ENCODE measurements at places on chromosomes 11 and 22.

- no peak for DNase-seq
Observed at GRCh38 chr11:35605706-35606105, 12.6 kb upstream of the FJX1 start.

DNA sequence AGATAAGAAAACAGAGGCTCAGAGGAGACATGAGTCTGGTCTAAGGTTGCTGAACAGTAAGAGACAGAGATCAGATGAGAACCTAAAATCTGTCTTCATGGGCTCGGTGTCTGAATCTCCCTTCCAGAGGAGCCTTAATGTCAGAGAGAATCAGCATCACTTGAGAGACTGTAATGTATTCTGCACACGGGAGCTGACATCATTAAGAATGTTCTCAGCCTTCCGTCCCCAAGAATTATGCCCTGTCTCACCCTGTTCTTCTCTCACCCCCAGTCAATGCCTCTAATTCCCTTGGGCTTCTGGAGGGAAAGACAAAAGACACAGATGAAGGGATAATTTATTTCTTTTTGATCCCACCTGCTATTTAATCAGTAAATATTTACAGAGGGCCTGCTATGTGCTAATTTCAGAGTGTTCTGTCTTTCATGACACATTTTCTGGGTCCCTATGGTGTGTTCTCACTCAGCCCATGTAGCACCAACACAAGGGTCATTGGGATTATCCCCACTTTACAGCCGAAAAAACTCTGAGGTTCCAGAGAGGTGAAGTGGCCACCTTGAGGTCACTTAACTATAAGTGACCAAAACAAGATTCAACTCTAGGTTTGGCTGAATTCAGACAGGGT lies 61.8 kb downstream of the CD82 start:
- no peak for DNase-seq

DNA sequence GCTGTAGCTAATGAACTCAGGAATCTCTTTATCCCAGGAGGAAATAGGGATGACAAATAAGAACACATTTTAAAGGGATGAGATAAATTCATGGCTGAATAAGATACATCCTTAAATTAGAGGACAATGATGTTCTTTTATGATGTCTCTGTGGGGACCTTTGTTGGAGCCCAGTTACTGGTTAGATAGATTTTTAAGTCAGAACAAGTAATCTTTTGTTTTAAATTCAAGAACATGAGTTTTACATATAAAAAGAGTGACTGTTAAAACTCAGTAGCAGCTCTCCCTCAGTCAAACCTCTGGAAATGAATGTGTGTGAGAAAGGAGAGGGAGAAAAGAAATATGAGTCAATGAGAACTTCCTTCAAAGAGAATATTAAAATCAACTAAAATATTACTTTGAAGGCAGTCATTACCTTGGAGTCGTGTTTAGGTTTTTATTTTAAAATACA lies 241.6 kb downstream of the SWAP70 start:
- no peak for DNase-seq

DNA sequence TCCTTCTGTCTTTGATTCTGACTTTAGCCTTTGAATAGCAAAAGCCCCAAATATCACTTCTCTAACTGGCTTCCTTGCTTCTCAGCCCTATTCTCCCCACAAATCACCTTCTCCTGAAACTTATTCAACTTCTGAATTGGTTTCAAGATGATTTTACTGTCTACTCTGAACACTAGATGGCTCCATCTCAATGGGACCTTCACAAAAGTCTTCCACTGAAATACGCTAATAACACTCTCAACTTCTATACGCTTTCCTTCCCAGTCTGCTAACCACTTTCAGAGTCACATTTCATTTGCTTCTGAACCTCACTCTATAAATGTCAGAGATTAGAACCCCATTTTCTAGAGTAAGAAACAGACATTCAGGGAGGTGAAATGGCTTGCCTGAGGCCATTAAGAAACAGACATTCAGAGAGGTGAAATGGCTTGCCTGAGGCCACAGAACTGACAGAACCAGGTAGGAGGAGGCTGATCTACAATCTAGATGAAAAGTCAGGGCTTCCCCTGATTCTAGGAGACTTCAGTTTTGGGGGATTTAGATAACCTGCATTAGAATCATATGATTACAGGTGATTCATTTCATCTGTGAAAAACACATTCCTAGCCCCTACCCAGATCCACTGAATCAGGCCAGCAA lies 20.6 kb downstream of the MORC2 start:
- no peak for DNase-seq

- no peak for DNase-seq
Observed at GRCh38 chr11:134024420-134025081, 44.3 kb upstream of the JAM3 start.

GRCh38 chr11:88310246-88310645 lies 27.3 kb downstream of the CTSC start:
- no peak for DNase-seq

GRCh38 chr22:32800158-32800882 lies 1.2 kb upstream of the TIMP3 start:
- DNase-seq = no peak

Data from activated CD8-positive, alpha-beta memory T cell treated with anti-CD3 and anti-CD28 coated beads for 24 hours (primary cell).